Endothelial cell of umbilical vein (primary cell): ENCODE measurements at places on chromosomes 2 and 18. TPM values are rescaled to one million over a fixed set of nuclear protein-coding genes. Genes with fewer than 3 reads are reported as not detected.

DNA sequence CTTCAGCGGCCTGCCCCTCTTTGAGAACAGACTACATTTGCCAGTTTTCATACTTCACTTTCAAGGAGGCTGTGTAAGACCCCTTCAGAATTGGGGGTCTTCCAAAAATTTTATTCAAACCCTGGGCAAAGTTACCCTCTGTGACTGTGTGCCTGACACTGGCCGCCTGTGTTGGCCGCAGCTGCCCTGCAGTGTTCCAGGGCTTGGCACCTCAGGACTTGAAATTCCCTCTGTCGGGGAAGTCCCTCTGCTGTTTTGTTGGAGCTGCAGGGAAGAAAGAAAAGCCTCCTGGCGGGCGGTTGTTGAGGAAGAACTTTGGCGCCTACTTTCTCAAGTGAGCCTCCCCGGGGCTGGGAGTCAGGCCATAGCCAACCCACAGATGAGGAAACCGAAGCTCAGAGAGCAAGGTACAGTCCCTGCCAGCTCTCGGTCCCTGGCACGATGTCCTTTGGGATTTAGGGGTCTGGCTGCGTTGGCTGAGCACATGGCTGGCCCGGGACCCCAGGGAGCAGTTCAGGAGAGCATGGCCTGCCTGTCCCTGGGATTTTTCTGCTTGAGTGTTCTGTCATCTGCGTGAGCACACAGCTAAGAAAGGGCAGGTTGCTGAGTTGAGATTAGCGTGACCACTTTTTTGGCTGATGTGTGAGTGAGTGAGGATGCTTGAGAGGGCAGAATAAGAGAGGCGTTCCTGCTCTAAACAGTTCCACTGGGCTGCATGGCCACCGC, 17.9 kb upstream of the ASB1 start:
- no peak overlapping the region for H3K27ac ChIP-seq
- no peaks in the 10 kb centered on the region for H3K36me3 ChIP-seq
- no peaks in the 10 kb centered on the region for H3K4me1 ChIP-seq
- no peaks in the 10 kb centered on the region for H3K27me3 ChIP-seq
- H3K4me3 ChIP-seq, result no peak overlapping the region

DNA sequence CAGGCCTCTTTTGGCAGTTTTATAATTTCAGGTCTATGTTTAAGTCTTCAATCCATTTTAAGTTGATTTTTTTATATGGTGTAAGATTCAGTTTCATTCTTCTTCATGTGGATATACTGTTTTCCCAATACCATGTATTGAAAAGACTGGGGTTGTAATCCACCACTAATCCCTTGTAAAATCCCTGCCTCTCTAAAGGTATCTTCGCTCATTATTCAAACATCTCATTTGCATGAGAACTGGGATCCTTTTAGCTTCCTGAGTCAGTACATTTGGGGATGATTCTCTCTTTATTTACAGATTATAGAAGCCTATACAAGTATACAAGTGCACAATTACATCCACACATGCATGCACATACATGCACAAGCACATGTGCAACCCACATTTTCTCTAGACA, 25.3 kb downstream of the DHRS9 start:
- DNase-seq, result no peak
- no peak overlapping the region for H3K4me3 ChIP-seq
- no peaks in the 10 kb centered on the region for H3K36me3 ChIP-seq
- H3K27ac ChIP-seq, result no peak overlapping the region
- H3K27me3 ChIP-seq, result no peaks in the 10 kb centered on the region

The RIT2 gene
- not detected in 2 replicates for total RNA-seq

The NEB gene
- 1.8 and 3.6 TPM in 2 replicates for total RNA-seq
